ENCODE measurements at places on chromosomes 5 and 9.
A peak's percentile ranks its signal among the peaks of the same experiment; 100 is the strongest.

DNA sequence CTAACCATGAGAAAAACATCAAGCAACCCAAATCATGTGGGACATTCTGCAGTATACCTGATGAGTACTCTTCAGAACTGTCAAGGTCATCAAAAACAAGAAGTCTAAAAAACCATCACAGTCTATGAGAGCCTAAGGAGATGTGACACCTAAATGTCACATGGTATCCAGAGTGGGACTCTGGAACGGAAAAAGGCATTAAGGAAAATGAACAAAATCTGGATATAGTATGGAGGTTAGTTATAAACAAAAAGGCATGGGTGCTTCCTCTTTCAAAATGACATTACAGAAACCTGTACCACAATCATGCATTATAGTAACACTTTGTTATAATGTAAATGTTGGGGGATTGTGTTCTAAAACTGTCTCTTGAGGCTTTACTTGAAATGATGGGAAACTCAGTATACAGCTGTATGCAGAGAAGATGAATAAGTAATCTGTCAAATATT lies 47.4 kb downstream of the PRKACG start:
- DNase-seq = no peak

- no peak for DNase-seq
These were observed 929.9 kb downstream of the TLE4 start for GRCh38 chr9:80501635-80502034.

DNA sequence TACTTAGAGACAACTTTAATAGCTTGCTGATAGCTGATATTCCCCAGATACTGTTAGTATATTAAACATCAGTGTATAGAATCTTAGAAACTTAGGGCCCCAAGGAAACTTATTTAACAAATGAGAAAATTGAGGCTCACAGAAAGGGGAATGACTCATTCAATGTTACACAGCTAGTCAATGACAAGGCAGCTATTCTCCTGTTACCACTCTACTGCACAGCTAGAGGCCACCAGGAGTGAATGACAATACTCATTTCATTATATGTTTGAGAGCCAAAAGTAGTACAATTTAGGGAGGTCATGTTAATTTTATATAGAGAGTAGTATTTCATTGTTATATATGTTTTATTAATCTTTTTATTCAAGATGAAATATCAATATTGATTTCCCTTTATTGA lies 33.2 kb upstream of the PCDHB1 start:
- no peak for DNase-seq

GRCh38 chr5:99721506-99721905 lies 792.7 kb upstream of the CHD1 start:
- DNase-seq = no peak

DNA sequence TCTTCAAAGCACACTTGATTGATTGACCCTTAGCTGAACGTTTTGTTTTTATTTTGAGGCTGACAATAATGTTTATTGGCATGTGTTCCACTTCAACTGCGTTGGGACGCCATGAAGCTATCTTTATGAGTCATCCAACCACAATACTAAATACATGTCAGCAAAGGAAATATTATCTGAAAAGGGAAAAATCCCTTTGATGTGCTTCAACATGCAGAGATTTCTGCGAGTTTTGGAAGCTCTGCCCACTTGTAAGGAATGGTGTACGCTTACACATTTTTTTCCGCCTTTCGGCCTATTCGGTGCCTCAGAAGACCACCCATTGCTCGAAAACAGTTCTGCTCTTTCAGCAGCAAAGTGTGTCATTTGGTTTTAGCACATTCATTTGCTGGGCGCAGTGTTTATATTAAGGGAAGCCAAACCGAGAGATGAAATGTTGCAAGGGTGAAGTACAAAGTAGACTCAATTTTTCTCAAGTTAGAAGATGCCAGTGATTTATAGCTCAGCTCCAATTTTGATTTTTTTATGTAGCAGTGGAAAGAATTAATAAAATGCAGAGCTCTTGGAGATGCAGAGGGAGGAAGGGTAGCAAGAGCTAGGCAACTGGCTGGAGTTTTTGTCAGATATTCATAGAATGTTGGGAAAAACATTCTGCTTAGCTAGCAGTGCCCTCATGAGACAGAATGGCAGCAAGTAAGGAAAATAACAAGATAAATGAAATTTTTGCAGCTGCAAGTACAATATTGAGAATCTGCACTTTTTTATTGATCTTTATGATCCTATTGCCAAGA lies 68.9 kb downstream of the PRDM6 start:
- DNase-seq = no peak

DNA sequence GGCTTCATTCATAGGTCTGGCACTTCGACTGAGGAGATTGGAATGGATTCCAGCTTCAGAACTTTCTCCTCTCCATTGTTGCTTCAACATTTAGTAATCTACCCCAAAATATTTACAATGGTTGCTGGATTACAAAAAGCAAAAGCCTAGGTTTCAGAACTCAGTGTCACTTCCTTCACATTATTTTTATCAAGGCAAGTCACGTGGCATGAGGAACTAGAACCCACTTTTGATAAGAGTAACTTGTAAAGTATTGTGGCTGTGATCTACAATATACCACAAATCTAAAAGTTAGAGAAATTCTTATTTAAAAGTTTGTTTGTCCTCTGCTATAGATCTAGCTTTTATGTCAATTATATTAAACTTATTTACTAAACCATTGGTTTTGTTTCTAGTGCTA lies 39.7 kb upstream of the ANKDD1B start:
- no peak for DNase-seq

- no peak for DNase-seq
These were observed 91.8 kb upstream of the CCDC112 start for GRCh38 chr5:115388240-115388639.

DNA sequence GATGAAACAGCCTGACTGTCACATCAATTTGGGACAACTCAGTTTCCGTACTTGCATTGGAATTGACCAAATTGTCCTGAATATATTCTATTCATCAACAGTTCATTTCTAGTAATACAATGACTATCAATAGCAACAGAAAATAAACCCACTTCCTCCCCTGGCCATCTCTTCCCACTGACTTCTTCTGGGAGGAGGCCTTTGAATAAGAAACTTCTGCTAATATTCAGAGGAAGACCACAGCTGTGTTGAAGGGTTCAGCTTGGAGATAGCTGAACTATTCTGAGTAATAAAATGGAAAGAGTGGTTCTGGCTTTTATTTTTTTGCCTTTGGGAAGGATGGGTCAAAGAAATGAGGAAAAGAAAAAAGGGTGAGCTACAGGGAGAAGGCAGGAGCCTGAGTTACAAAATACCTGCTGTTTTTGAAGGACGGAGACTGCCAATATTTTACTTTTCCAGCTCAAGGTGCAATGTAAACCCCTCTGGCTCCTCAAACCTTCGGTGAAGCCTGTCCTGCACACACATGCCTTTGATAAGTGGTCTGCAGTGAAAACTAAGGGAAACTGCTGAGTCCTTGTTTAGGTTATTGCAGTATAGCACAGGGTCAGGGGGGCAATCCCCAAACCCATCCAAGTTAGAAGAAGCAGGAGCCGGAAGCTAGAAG lies 29.9 kb downstream of the FYB1 start:
- no peak for DNase-seq

- DNase-seq = no peak
These were observed 32.7 kb upstream of the ARAP3 start for GRCh38 chr5:141714542-141715310.

DNA sequence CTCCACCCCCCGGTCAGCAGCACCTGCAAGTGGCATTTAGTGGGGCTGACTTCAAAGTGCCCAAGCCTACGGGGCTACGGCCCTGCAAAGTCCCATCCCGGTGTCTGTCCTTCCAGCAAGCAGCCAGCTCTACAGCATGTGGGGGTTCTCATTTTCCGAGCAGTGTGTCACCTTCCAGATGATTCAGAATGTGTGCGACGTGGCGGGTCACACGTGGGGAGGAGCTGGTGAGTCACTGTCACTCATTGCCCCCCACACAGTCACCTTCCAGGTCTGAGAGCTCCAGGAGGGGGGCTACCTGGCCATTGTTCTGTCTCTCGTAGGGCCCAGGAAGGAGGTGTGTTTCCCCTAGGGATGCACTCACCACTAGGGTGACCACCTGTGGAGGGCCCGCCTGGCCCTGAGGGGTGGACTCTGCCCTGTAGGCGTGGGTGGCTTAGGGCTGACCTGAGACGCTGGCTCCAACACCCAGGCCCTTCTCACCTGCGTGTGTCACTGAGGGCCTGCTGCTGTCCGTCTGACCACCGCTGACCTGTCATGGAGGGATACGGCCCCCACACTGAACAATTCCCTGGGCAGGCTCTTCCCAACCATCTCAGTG lies 70.2 kb downstream of the SEMA4D start:
- peak; percentile 88 for DNase-seq

DNA sequence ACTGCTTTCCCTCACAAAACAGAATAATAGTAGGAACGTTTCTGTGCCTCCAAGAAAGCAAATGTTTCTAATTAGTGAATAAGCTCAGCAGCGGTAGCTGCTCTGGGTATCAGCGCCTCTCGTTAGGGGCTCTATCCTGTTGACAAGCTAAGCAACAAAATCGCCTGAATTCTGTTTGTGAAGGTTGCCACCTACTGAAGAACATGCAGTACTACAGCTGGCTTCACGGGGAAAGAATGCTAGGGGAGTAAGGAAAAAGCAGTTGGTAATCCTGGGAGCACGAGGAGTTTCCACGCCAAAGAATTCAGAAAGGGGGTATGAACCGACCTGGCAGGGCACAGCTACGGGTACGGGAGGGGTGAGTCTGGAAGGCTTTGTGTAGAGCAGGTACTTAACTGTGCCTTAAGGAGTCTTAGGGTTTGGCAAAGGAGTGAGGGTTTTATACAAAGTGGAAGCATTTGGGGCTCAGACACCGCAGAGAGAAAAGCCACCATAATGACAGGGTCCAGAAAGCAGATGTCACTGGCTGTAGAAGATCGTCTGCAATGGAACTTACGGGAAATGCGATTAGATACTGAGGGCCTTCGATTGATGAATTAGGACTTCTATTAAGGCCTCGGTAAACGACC lies 171.7 kb downstream of the TTC39B start:
- peak; percentile 36 for DNase-seq

GRCh38 chr5:62450259-62450658 lies 37.7 kb downstream of the IPO11 start:
- DNase-seq = no peak

DNA sequence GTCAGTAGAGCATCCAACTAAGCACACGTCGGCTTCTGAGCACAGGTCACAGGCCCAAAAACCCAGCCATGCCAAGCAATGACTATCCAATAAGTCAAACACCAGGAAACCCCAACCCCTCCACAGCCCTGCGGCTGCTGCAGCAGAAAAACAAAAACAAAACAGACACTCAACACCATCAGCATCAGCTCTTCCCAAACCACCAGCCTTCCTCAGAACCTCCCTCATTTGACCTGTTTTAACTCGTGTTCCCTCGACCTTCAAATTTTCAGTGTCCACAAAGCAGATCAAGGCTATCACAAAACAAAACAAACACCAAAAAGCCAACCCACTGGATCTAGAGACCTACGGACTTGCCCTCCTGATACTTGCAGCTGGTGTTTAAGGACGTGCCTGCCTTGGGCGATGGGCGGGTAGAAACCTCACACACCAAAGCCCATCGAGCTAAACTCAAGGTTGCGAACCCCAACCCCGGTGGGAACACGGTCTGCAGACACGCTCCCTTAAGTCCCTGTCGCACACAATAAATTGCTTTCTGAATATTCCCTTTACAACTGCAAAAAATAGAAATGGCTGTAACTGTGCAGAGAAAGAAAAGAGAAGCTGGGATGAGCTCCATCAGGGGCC lies 247.1 kb upstream of the ANKRD55 start:
- DNase-seq = peak; percentile 19

DNA sequence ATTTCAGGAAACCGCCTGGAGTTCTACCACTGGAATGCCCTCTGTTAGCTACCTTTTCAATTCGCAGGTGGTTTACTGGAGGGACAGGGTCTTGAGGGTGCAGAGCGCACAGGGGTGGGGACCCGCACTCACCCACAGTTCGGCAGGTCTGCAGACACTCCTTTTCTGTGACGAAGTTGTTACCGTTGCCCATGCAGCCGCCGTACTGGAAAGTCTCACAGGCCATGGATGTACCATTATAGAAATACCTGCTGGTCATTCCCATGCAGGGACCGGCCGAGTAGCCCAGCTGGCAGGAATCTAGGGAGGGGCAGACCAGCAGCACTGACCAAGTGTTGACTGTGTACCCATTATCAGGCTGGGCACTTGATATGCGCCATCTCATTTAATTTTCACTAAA lies 16.8 kb downstream of the AMBP start:
- DNase-seq = no peak

DNA sequence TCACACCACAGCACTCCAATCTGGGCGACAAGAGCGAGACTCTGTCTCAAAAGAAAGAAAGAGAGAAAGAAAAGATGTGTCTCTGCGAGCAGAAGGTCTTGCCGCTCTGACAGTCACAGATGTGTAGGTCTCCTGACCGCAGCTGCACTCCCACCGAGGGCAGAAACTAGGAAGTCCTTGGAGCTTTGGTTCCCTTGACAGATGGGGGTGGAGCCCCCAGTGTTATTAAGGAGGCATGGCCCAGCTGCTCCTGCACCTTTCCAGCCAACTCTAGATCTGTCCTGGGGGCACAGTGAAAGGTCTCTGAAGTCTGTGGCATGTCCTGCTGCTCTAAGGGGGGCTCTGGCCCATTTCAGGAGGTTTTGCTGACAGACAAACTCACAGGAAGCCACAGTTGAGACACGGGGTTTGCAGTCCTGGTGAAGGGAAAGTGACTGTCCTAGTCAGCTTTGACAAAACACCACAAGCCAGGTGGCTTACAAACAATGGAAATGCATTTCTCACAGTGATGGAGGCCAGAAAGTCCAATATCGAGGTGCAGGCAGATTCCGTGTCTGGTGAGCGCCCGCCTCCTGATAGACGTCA lies 9.0 kb upstream of the DIPK1B start:
- no peak for DNase-seq

GRCh38 chr9:90086101-90086511 lies 481.3 kb downstream of the GADD45G start:
- DNase-seq = no peak

DNA sequence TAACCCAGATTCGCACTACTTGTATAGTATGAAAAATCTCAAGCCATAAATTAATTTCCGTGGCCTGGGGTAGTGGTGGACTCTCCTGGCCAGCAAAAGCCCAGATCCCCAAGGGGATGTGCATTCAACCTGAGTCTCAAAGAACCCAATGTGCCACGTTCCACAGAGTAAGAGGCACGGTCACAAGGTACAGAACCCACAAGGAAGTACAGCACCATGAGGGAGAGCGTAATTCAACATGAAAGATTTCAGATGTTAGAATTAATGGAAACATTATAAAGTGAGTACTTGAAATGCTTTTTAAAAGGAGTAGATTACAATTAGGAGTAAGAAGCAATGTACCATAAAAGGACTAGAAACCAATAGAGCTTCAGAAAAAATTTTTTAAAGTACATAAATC lies 23.4 kb downstream of the SRD5A1 start:
- no peak for DNase-seq

All from activated T-cell treated with anti-CD3 and anti-CD28 coated beads, Interleukin-2, amount 50 U/mL, for 72 hours (primary cell).